Hippocampal formation (tissue), 2 donors: ENCODE measurements at places on chromosomes 16 and 17.

- no peak for DNase-seq
These were observed 50.0 kb downstream of the WNT3 start for GRCh38 chr17:46768540-46768870.

GRCh38 chr17:14434506-14434905 lies 133.6 kb downstream of the HS3ST3B1 start:
- no peak for DNase-seq

- DNase-seq, result no peak
These were observed 3.6 kb downstream of the CDC42EP4 start for GRCh38 chr17:73308017-73308823.

- DNase-seq, result no peak
These were observed 11.9 kb downstream of the CES3 start for GRCh38 chr16:66972983-66973382.

GRCh38 chr16:7405166-7405565 lies 72.5 kb downstream of the RBFOX1 start:
- peak; percentile 34 for DNase-seq

- no peak for DNase-seq
These were observed 42.8 kb downstream of the MEAK7 start for GRCh38 chr16:84461413-84462295.

- peak; percentile 78 for DNase-seq
These were observed 3.5 kb upstream of the NHERF1 start for GRCh38 chr17:74744714-74745547.

- DNase-seq, result no peak
These were observed 38.3 kb downstream of the TBX4 start for GRCh38 chr17:61490540-61490975.

- DNase-seq, result no peak
These were observed 29.2 kb upstream of the PHB1 start for GRCh38 chr17:49443862-49444261.

GRCh38 chr17:4566785-4567184 lies 6.4 kb upstream of the GGT6 start:
- peak; percentile 31 for DNase-seq

GRCh38 chr17:82383411-82383810 lies 11.8 kb downstream of the UTS2R start:
- DNase-seq, result no peak

DNA sequence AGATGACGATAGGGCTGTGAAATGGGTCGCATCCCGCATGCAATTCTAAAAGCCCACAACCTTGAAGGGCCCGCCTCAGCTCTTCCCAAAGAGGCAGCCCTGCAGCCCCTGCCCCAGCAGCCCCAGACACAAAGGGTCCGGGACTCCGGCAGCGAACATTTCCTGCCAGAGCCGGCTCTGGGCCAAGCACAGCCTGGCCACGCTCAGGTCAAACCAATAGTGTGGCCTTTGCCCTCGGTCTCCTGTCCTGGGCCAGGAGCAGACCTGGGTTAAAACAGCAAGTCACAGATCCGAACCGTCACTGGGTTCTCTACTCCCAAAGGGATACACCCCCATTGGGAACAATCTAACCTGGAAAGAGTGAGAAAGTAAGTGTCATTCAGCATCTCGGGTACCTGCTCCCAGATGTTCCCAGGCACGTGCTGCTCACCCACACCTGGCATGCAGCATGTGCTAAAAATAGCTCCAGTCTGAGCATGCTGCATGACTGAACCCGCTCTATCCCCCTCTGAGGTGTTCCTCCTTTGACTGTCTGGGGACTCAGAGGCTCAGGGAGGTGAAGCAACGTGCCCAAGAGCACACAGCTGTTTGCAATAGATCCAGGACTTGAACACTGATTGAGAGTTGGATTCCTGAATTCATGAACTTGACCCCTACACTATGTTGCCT lies 22.2 kb upstream of the ATP2A3 start:
- DNase-seq, result no peak

GRCh38 chr17:72116661-72117521 lies 3.9 kb upstream of the SOX9 start:
- no peak for DNase-seq

GRCh38 chr17:48489781-48490180 lies 41.0 kb downstream of the HOXB1 start:
- DNase-seq, result no peak

GRCh38 chr16:11743308-11744074 lies 834 bp upstream of the TXNDC11 start:
- no peak for DNase-seq

- no peak for DNase-seq
These were observed 45.7 kb downstream of the PHKB start for GRCh38 chr16:47506800-47507199.

GRCh38 chr17:80569924-80570323 lies 25.3 kb downstream of the RPTOR start:
- DNase-seq, result no peak

DNA sequence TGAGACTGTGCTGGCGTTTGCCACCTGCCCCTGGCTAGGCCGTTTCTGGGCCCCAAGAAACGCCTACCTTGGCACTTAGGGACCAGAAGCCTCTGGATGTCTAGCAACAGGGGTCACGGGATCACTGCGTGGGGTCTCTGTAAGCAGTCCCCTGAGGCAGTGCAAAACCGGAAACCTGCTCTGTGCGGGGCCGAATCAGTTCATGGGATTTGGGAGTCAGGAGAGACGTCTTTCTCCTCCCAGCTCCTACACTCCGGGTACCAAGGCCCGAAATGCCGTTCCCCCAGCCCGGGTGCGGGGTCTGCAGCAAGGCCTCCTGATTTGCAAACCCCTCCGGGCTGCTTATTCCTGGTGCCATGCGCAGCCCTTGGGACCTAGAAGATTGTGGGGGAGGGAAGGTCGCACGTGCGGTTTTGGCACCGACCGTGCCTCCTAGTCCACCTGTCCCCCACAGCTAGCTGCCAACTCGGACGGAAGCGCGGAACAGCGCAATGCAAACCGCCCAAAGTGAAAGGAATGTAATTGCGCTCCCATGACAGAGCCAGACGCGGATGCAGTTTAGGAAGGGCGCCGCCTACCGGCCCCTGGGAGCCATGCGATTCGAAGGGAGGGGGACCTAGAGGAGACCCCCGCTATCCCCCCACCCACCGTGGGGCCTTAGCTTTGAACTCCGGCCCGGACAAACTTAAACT lies 6.5 kb downstream of the IRX5 start:
- no peak for DNase-seq

DNA sequence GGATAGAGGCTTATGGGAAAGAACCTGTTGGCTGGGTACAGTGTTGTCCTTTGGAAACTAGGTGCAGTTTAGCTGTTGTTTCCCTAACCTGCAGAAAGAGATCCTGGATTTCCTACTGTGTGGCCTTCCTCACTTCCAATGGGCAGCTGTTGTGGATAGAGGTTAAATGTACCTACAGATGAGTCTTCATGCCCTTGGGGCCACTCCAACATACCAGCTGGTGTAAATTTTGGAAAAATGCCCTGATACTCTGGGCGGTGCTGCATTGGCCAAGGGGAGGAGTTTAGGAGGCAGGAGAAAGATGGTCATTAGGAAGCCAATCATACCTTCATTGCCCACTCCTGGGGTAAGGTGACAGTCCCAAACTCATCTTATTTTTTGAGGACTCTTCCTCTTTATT lies 70.2 kb downstream of the SNX11 start:
- no peak for DNase-seq

DNA sequence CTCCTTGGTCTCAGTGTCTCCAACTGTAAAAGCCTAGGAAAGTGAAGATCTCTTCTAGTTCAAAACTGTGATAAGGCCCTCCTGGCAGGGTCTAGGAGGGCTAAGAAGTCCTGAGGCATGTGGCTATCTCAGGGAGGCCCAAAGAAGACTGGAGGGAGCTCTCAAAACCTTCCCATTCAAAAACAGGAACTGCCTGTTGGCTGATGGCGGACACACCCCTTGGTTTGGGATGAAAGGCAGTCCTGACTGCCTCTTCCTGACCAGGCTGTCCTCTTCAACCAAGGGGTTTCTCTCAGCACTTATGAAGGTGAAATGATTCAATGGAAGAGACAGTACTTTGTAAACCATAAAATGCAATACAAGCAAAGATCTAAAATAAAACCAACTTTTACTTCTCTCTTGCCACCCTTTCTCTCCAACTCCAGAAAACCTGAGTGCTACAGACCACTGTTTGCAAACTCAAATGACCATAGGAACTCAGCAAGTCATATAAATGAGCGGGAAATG lies 4.7 kb downstream of the ZNF764 start:
- no peak for DNase-seq

DNA sequence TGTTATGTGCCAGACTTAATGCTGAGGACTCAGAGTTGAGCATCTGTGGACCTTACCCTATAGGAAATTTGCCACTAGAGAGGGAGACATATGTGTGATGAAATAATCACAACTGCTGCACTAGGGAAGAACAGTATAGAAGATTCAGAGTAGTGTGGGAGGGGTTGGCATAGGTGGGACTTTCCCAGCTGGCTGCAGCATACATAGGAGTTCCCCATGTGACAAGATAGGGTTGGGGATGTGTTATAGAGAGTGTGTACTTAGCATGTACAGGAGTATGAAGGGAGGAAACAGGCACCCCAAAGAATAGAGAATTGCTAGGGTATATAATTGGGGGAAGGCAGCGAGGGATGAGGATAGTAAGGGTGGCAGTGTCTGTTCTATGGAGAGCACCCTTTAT lies 2.9 kb downstream of the NUP93 start:
- no peak for DNase-seq

DNA sequence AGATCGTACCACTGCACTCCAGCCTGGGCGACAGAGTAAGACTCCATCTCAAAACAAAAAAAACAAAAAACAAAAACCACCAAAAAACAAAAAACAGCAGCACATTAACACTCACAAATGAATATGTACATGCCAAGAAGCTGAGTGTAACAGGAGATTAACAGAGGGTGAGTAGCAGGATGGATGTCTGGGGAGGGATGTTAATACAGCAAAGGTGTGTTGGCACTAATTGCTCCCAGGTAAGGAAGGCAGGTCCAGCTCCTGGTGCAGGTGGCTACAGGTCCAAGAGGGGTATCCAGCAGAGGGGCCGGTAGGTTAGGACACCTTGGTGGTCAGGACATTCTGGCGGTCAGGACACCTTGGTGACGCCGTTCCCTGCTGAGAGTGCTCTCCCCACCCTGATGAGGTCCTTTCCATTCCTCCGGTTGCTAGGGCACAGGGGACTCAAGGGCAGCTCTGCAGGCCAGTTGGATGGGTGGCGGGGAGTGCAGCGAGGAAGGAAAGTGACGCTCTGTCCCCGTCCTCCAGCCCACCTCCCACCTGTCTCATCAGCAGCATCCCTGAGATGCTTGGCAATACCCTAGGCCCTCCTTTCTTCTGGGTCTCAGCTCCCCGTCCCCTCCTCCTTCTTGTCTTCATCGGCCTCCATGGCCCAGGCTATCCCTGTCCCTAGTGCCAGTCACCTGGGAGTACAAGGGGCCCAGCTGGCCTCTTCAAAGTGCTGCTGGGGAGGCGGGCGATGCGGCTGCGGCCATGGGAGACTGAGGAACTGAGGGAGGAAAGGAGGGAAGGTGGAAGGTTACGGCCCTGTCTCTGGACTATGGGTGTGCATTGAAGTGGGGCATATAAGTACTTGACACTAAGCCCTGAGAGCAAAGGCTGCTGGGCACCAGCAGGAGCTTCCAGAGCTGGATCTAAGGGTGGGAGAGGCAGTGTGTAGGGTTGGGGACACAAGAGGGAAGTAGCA lies 10.7 kb upstream of the GFAP start:
- DNase-seq, result no peak

DNA sequence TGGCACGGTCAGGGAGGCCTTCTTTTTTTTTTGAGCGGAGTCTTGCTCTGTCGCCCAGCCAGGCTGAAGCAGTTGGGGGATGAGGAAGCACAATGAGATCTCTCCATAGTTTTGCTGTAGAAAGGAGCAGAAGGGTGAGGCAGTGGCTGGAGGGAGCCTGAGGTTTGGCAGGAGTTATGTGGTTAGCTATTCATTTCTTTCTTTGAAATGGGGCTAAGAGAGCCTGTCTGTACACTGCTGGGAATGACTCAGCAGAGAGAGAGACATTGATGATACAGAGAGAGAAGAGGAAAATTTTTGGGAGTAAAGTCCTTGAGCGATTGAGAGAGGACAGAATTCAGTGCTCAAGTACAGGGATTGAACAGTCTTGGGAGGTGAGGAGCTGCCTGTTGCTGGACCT lies 22.1 kb downstream of the NOS2 start:
- DNase-seq, result no peak

- no peak for DNase-seq
These were observed 12.9 kb downstream of the SCNN1G start for GRCh38 chr16:23195366-23195978.

DNA sequence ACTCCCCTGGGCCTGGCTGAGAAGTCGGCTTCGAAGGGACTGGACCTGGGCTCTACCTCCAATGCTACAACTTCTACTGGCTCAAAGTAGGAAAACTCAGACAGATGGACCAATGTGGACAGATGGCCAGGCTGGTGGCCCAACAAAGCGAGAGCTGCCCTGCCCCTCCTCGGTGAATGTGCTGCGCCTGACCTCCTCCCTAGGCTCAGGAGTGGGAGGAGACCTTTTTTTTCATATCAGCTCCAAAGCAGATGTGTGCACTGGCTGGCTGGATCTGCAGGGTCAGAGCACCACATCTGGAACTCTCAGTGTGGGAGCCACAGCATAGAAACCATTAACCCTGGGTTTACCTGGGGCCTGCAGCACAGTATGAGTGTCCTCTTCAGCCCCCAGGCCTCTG lies 20.8 kb downstream of the ATP6V0D1 start:
- DNase-seq, result no peak

- no peak for DNase-seq
These were observed 274.3 kb upstream of the XYLT1 start for GRCh38 chr16:17744921-17745572.

DNA sequence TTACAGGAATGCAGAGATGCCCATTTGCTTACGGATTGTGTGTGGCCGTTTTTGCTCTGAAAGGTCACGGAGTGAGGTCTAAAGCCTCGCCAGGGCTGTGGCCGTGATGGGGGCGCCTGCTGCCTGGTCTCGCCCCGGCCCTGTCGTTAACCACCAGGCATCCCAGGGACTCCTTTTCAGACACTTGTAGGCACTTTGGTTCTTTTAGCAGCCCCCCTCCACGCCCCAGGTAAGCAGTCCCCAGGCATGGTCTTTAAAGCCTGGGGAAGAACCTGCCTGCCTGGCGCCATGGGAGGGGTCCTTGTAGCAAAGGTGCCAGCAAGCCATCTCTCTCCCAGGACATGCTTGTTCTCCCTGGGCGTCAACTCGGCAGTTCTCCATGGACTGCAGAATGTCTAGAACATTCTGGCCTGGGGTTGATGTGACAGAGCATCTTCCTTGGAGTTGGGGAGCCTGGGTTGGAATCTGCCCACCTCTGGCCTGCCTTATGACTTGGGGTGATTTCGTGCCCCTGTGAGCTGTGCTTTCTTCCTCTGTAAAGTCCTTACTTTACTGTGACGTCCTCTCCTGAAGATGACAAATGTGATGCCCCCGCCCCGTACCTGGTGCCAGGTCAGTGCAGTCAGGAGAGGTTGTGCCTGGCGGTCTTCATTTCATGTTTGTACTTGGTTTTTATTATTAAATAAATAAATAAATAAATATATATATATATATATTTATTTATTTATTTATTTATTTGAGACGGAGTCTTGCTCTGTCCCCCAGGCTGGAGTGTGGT lies 5.4 kb downstream of the KCTD5 start:
- DNase-seq, result no peak

- no peak for DNase-seq
These were observed 2.5 kb downstream of the MYLK3 start for GRCh38 chr16:46745617-46746016.

GRCh38 chr17:57561072-57561861 lies 183.8 kb downstream of the CCDC182 start:
- no peak for DNase-seq

- DNase-seq, result peak; percentile 82
These were observed 25.6 kb upstream of the MRPS23 start for GRCh38 chr17:57875290-57876022.
